ENCODE measurements at places on chromosomes 2 and 18. TPM values are rescaled to one million over a fixed set of nuclear protein-coding genes. Genes with fewer than 3 reads are reported as not detected.

The SKOR2 gene
- not detected for total RNA-seq

The WNT6 gene
- total RNA-seq: not detected

The RGPD6 gene
- total RNA-seq: 30.1 TPM

The CXCR1 gene
- total RNA-seq: not detected

The KIAA2012 gene
- not detected for total RNA-seq

The LAMA1 gene
- 0.22 TPM for total RNA-seq

The CPLX4 gene
- total RNA-seq: not detected

The TRIP12 gene
- total RNA-seq: 262 TPM
